Activated CD8-positive, alpha-beta memory T cell treated with anti-CD3 and anti-CD28 coated beads for 4 hours (primary cell): ENCODE measurements at places on chromosomes 5 and 9.

- DNase-seq = no peak
These were observed 80.7 kb downstream of the GRIA1 start for GRCh38 chr5:153571162-153571561.

GRCh38 chr5:125402787-125403186, 656.3 kb upstream of the ZNF608 start:
- no peak for DNase-seq

DNA sequence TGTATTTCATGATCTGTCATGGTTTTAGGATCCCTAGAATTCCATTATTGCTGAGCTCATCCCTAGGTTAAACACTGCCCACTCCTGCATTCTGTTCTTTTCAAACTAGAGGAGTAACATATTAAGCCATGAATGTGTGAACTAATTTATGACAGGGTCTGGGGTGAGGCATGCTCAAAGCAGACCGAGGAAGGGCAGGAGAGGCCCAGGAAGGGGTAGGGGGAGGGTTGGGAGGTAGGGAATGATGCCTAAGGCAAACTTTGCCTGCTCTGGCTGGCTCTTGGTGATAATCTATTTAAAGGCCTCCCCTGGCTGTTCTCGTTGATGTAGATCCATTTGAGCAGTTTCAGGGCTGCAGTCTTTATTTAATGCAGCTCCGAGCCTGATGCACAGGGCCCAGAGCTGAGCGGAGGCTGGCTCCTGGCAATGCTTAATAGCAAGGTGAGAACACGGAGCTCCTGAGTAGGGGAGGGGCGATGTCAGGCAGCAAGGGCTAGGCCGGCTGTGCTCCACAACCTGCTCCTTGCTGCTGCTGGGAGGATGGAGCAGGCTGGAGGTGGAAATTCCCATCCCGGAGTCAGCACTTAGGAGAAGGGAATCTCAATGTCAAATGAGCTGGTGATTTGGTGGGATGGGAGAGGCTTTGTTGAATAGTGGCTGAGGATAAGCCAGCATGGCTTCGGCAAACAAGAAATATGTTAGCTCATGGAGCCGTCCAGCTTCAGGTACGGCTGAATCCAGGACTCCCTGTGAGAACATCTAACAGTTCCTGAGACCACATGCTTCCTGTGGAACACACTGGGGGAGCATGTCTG, 73.2 kb upstream of the UNC5A start:
- DNase-seq = no peak

DNA sequence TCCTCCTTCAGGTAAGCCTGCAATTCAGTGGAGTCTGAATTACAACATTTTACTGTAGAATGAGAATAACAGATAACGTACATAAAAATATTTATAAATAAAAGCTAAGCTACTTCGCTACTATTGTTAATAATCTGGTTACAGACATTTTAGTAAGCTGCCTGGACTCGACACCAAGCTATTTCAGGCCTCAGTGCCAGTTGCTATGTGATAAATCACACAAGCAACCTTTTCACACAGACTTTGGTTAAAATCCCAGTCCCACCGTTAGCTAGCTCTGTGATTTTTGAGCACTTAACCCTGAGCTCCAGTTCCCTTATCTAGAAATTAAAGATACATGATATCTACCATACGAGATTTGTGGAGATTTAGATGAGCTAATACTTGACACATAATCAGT, 99.9 kb downstream of the RFK start:
- no peak for DNase-seq

- DNase-seq = no peak
These were observed 159.6 kb downstream of the TLE4 start for GRCh38 chr9:79731171-79731890.

DNA sequence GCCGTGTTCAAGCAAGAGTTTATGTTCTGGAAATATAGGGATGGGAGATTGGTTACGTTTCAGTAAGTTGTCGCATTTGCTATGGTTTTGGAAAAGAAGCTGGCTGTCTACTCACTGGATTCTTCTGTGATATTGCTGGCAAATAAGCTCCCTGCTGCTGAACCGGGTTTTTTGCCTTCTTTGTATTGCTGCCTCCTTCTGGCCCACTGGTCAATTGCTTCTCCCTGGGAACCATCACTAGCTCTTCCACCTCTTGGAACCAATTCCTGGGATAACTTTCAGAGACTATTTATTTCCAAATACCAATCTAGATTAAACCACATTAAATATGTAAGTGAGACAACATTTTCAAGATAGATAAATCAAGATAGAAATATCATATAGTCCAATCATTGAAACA, 43.0 kb downstream of the NUDT12 start:
- no peak for DNase-seq

DNA sequence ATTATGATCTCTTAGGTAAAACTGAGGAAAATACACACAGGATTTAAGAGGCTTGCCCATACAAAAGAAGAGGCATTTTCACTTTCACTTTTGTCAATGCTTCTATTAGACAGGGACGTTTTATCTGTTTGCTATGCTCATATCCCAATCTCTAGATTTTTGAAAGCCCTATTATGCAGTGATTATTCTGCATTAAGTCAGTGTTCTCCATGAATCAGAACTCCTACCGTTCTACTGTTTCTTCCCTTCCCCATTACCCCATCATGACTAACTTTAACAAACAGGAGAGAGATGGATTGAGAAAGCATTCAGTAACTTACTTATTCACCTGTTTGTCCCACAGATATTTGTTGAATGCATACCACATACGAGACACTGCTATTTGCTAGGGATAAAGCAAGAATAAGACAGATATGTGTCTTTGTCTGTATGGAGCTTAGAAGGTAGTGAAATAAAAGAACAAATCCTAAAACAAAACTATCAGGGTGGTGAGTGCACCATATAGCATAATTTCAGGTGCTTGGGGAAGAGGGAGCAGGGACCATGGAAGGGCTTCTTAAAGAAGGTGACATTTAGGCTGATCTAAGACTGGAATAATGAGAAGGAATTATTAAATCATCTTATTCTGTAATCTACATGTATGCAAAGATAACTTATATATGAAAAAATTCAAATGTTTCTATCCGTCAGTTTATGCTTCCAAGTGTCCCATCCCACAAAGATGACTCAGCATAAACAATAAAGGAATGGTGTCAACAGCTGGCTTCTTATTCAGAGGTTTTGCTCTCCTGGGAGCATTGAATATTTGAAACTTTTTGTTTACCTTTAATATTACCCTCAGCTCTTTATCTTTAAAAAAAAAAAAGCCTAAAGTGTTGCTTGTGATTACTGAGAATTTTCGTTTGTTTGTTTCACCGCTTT, 328.1 kb downstream of the HINT1 start:
- no peak for DNase-seq

DNA sequence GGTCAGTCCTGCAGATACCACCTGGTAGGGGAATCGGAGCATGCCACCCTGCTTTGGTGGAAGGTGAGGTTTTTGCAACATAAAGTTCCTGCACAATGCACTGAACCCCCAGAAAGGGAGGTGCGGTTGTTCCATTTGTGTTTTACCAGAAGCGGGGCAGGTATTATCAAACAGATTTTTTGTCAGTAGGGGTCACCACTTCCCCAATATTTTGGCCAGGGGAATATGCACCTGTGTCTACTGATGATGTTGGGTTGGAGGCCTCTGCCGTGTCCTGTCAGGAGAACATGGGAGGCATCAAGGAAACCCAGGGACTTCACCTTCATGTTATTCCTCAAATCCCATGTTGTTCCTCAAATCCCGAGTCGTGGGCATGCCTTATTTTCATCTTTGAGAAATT, 438.7 kb downstream of the NTRK2 start:
- no peak for DNase-seq

GRCh38 chr9:133250741-133251170, 24.2 kb downstream of the ABO start:
- DNase-seq = no peak

GRCh38 chr5:102691434-102691833, 63.7 kb upstream of the PAM start:
- DNase-seq = no peak

- DNase-seq = no peak
These were observed 9.1 kb upstream of the MAT2B start for GRCh38 chr5:163496286-163496685.

- DNase-seq = no peak
These were observed 358.2 kb upstream of the MEF2C start for GRCh38 chr5:89241186-89241585.

- no peak for DNase-seq
These were observed 139.8 kb downstream of the SLIT3 start for GRCh38 chr5:169161022-169161680.

DNA sequence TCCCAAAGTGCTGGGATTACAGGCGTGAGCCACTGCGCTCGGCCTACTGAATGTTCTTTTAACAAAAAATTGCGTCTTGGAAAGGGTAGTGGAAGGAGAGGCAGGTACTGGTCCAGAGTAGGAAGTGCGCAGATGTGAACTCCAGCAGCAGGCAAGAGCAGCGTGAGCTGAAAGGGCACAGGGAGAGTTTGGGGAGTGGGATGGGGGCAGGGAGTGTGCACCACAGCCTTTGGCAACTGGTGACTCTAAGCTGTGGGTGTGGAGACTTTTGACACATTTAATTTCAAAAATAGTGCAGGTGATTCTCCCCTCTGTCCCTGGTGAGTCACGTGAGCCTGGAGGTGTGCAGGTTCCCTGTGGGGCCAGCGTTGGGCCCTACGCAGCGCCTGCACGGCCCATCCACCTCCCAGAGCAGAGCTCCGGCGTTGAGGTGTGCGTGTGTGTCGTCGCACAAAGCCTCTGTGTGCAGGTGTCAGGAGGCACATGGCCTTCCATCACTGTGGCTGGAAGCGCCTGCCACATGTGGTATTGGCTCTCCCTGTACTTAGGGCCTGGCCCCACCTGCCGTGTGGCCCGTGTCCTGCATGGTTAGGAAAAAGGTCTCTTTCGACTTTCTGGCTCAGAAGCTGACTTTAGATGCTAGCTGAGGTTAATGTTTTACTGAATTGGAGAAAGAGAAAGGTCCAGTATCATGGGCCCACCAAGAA, 11.5 kb downstream of the SQSTM1 start:
- no peak for DNase-seq

GRCh38 chr9:27495480-27496134, 28.5 kb upstream of the IFNK start:
- DNase-seq = no peak

DNA sequence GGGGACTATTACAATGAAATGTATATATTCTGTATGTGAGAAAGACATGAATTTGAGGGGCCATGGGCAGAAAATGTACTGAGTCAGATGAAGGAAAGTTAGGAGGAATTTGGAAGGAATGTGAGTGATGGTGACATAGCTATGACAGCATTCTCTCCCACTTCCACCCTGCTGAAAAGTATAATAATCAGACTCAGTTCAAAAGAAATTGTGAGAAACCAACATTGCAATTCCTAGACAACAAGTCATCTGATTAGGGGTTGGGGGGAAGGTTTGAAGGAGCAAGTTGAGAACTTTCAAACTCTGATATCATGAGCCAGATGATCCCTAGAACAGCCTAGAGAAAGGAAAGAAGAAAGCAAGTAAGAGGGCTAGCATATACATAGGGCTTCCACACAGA, 370.6 kb downstream of the DMRTA1 start:
- DNase-seq = no peak

DNA sequence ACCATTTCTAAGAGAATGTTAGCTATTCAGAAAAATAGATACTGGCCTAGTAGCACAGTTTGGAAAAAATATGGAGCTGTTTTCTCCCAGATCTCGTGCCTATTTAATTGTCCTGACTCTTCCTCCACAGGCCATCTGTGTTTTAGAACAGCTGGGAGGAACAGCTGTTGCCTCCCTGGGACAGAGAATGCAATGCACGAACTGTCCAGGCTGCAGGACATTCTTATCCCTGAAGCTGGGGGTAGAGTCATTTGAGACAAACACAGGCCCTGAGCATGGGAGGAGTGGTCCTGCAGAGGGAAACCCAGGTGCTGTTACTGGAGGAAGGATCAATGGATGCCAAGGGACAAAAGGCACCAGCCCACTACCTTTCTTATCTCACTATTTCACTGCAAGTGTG, 20.9 kb upstream of the SPARC start:
- DNase-seq = no peak

DNA sequence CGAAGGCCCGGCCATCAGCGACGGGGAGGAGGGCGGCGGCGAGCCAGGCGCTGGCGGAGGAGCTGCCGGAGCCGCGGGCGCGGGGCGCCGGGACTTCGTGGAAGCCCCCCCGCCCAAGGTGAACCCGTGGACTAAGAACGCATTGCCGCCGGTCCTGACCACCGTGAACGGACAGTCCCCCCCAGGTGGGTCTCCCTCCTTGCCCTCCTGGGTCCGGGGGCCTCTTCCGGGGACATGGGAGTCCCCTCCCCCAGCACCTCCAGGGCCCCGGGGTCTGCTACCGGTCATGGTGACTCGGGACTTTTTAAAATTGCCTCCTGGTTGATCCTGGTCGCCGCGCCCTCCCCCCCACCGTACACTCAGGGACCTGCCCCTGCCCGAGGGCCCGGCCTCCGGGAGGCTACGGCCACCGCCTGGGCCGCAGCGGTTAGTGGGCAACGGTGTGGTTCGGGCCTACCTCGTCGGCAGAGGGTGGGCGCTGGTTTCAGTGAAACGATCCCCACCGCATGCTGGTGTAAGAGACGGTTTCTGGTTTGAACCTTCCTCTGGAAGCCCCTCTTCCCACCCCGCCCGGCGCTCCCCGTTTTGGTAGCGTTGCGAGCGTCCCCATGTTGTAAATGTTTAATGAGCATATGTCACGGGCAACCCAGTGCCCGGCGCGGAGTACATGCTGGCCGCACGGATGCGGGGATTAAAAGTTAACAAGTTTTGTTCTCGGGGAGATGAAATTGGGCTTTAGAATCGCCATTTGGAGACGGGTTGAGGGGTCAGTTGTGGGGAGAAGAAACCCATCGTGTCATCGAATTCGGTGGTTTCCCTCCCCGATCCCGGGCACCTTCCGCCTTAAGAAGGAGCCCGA, 1.1 kb downstream of the LARP1 start:
- no peak for DNase-seq

GRCh38 chr5:90265545-90265857, 144.1 kb downstream of the CETN3 start:
- DNase-seq = no peak

DNA sequence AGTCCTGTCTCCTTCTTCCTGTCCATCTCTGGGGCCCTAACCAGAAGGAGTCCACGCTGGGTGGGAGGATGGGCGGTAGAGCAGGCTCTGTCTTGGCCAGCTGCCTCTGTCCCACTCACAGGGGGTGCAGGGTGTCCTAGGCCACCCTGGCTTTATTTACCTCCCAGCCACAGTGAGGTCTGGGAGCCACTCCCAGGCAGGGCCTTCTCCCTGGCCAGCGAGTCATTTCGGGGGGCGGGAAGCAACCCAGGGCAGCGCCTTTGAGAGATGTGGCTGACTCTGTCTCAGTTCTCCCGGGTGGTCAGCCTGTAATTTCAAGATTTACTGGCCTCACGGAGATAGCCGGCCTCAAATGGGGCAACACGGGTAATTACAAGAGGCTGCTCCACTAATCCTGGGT, 67.4 kb upstream of the PTCH1 start:
- no peak for DNase-seq
